Spinal cord (tissue), 10 donors: ENCODE measurements at places on chromosomes 1 and 21. TPM values are rescaled to one million over a fixed set of nuclear protein-coding genes. Genes with fewer than 3 reads are reported as not detected.

The CELA3A gene
- not detected for total RNA-seq

DNA sequence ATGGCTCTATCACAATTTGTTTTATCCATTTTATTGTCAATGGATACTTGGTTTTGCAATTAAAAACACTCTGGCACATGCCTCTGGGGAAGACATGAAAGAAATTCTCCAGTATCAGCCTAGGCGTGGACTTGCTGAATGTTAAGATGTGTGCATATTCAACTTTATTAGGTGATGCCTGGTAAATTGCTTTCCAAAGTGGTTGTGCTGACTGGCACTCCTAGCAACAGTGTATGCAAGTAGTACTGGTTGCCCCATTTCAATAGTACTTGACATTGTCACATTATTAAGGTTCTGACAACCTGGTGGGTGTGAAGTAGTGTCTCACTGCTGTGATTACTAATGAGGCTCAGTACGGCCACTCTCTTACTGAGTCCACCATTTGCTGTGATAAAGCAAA, 48.1 kb downstream of the BEND5 start:
- no peak for DNase-seq

The KCNE2 gene
- 0.30 TPM for total RNA-seq

GRCh38 chr1:234199476-234200127, 173.7 kb upstream of the COA6 start:
- DNase-seq, result no peak

GRCh38 chr1:234229581-234230387, 143.5 kb upstream of the COA6 start:
- DNase-seq, result no peak

DNA sequence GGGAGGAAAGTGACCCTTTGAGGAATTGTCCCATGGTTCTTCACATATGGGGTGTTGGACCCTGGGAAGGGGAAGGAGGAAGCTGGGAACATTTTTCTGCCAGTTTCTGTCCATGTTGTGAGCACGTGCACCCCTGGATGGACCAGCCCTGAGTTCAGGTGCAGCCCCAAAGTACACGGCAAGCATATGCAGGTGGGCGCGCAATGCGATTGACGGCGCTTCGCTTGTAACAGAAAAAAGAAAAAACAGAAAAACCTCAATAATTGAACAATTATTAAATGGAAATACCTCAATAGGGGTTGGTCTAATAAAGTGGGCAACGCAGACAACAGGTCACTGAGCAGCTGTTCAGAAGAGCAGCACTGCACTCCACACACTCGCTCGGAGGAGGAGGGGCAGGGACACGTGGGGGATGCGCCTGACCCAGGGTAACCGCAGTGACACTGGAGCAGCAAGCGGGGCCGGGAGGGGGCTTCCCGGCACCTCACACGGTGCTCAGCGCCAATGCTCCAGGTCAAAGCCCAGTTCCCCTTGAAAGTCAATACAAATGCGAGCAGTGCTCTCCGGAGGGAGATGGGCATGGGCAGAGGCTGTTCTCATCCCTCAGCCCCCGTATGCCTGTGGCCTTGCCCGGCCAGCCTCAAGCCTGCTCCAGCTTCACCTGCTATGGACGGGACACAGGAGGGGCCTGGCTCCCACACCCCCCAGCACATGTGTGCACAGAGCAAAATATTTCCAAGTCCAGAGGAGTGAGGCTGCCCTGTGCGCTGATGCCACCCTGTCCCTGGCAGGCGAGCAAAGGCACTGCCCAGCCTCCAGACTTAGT, 6.6 kb upstream of the ACTRT2 start:
- DNase-seq, result no peak

- no peak for DNase-seq
These were observed 242.5 kb upstream of the VAMP3 start for GRCh38 chr1:7528386-7529198.

The NID1 gene
- total RNA-seq, result 160 TPM

The RFX5 gene
- total RNA-seq, result 36.9 TPM

- peak; percentile 66 for DNase-seq
These were observed 1.3 kb downstream of the AHDC1 start for GRCh38 chr1:27602462-27603308.

DNA sequence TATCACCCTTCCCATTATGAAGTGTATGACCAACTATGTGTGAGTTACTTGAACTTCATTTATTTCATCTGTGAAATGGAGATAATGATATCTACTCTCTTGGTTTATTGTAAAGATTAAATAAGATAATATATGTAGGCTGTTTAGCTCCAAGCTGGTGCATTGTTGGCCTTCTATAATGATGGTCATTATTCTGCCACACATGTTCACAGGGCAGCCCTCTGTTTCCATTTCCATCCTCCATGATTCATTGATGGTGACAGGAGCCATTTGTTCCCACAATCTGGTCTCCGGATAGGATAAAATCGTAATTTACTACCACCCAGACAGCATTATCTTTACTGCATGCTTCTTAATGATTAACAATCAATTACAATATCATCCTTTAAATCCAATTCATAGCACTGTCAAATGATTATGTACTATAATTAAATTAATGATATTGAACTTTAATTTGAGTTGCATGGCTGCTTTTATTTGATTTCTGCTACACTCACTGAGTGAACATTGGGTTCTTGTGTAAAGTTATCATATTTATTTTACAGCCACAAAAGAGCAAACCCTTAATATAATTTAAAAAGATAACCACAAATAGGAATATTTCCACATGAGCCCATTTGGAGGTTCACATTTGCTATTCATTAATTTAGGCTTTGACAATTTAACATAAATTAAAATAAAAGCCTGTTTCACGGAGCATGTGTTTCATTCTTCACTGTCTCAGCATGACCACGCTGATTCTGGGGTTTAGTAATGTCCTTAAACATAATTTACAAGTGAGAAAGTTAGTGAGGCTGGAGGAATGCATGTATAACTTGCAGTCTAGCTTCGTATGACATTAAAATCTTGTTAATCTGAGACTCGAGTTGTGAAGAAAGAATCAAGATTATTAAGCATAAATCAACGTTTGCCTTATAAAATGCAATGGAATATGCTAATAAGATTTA, 596.4 kb upstream of the ZRANB2 start:
- DNase-seq, result no peak

DNA sequence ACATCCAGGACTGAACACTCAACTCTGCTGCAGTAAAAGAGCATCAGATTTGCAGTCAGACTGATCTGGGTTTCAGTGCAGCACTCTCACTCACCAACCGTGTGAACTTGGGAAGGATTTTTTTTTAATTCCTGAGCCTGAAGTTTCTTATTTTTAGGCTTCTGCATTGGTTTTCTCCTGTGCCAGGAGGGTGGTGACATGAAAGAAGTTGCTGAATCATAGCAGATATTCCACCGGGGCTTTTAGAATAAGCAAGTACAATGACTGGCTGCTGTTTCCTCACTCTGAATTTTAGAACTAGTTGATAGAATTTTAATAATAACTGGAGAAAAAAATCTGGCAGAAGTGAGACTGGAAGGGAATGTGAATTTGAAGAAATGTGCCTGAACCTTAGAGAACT, 11.6 kb downstream of the ADAM30 start:
- DNase-seq, result no peak

DNA sequence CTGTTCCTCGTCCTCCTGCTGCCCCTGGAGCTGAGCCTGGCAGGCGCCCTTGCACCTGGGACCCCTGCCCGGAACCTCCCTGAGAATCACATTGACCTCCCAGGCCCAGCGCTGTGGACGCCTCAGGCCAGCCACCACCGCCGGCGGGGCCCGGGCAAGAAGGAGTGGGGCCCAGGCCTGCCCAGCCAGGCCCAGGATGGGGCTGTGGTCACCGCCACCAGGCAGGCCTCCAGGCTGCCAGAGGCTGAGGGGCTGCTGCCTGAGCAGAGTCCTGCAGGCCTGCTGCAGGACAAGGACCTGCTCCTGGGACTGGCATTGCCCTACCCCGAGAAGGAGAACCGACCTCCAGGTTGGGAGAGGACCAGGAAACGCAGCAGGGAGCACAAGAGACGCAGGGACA, 14.8 kb downstream of the DRAXIN start:
- no peak for DNase-seq

GRCh38 chr21:15028186-15028585, 36.6 kb downstream of the NRIP1 start:
- DNase-seq, result no peak

DNA sequence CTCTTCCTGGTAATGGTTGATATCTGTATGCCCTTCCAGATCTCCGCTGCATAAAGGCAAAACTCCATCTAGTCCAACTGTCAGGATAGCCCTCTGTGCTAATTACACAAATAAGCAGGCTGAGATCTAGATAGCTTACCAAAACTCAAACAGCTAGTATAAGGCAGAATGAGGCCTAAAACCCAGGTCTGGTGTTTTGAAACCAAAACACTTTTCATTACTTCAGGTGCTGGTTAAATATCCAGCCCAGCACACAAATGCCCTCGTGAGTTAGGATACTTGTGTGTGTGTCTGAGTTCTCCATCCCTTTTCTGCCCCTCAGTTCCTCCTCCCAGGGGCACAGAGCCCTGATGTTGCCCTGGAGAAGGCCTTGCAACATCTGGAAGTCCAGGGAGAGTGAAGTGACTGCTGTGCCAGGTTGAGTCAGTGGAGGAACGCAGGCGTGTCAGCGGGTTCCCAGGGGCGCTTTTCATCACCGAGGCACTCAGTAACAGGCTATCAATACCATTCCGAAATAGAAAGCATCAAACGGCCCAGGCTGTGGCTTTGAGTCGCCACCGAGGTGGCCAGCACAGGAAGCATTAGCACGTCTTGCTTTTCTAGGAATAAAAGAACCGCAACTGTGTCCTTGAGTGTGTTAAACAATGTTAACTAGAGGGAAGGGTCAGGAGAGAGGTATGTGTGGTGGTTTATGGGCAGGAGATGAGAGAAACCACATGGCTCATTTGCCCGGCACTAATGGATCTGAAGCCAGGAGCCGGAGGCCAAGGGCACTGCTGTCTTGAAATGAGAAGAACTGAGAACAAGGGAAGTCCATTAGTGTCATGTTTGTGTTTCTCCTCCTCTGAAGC, 90.7 kb upstream of the WLS start:
- DNase-seq, result no peak

DNA sequence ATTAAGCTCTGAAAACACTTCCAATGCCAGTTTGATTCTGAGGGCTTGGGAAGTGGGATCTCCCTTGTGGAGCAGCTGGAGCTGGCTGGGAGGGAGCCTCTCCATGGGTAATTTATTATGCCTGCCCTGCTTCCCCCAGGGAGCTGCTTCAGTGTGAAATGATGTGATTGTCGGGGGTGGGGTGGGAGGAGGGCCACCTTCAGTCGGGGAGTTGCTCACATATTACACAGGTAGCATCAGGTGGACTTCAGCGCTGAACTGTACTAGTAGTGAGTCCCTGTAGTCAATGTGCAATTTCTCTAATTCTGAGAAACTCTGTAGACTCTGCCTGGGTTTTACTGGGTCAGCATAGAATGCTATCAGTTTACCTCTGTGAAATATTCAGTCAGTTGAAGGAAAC, 12.8 kb downstream of the PLA2G2E start:
- no peak for DNase-seq

- peak; percentile 52 for DNase-seq
These were observed 24.3 kb downstream of the SCYL3 start for GRCh38 chr1:169869426-169869825.

The PADI3 gene
- not detected for total RNA-seq

DNA sequence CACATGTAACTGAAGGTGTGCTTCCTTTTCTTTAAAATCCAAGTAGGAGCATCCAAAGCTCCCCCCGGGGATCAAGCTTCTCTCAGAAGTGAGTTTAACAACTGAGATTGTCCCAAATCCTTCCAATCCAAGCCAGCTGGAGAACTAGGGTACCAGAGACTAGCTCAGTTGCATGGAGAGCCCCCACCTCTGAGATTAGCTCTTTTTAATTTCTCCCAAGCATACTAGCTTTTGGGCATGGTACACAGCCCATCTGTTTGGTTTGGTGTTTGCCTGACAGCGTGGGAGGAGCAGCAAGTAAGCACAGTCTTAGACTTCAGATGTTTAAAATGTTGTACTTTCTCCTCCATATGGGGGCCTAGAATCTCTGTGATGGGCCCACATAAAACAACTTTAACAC, 142.8 kb downstream of the ASTN1 start:
- no peak for DNase-seq
